Spinal cord (tissue), 10 donors: ENCODE measurements at places on chromosomes 3 and 15.

- DNase-seq, result no peak
These were observed 148.7 kb downstream of the XXYLT1 start for GRCh38 chr3:195122261-195122660.

DNA sequence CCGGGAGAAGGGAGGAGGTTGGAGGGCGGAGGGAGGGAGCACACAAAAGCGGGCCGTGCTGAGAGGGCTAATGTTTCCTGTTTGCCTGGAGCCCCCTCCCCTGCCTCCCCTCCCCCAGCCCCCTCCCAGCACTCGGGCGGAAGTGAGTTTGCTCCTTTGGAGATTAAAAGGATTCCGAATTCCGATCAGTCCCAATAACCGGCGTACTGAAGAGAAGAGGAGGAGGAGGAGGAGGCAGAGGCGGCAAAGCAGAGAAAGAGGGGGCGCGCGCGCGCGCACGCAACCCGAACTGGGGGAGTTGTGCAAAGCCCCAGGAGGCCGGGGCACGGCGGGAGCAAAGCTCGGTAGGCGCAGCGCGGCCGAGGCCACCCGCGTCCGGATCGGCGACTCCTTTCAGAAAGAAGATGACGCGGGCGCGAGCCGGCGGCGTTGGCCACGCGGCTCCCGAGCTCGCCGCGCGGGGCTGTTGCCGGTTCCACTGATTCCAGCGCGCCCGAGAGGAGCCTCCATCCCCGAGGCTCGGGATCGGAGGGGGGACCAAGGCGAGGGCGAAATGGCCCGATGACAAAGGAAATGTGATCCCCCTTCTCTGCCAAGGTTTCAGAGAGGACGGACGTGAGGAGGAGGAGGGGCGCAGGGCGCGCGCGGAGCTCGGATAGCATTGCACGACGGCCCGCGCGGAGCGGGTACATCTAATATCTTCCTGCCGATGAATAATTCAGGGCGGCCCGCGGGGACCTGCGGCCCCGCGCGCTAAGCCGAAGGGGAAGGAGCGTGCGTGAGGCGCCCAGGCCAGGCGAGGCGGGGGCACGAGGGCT lies 1.1 kb upstream of the TRIM71 start:
- DNase-seq, result no peak

DNA sequence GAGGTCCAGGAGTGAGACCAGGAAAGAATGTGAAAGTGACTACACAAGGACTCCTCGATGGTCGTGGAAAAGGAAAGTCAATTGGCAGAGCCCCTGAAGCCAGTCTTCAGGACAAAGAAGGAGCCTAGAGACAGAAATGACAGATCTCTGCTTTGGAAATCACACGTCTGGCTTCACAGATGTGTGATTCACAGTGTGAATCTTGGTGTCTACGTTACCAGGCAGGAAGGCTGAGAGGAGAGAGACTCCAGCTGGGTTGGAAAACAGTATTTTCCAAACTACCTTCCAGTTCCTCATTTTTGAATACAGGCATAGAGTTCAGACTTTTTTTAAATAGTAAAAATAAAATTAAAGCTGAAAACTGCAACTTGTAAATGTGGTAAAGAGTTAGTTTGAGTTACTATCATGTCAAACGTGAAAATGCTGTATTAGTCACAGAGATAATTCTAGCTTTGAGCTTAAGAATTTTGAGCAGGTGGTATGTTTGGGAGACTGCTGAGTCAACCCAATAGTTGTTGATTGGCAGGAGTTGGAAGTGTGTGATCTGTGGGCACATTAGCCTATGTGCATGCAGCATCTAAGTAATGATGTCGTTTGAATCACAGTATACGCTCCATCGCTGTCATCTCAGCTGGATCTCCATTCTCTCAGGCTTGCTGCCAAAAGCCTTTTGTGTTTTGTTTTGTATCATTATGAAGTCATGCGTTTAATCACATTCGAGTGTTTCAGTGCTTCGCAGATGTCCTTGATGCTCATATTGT lies 6.0 kb downstream of the CCR2 start:
- DNase-seq, result peak; percentile 88

GRCh38 chr15:35448294-35448693 lies 97.7 kb downstream of the DPH6 start:
- DNase-seq, result no peak

GRCh38 chr15:40344631-40345120 lies 3.9 kb upstream of the CCDC9B start:
- DNase-seq, result peak; percentile 74
